ENCODE measurements at places on chromosomes 2 and 18.

DNA sequence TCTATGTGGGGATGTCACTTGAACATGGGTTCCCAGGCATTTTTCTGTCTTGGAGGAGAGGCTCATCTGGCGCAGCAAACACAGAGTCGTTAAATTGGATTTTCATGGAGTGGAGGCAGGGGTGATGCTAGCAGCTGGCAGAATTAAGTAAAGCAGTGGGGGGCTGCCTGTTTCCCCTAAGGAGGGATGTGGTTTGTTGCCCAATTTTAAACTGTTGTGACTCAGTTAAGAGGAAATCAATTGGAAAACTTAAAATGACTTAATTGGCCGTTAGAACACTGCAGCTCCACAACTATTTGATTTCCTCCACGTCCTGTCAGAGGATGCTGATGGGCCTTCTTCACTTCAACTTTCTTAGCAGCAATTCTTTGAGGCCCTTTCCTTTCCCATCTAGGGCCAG, 354.1 kb upstream of the ATP5MC3 start:
- no peak for DNase-seq

DNA sequence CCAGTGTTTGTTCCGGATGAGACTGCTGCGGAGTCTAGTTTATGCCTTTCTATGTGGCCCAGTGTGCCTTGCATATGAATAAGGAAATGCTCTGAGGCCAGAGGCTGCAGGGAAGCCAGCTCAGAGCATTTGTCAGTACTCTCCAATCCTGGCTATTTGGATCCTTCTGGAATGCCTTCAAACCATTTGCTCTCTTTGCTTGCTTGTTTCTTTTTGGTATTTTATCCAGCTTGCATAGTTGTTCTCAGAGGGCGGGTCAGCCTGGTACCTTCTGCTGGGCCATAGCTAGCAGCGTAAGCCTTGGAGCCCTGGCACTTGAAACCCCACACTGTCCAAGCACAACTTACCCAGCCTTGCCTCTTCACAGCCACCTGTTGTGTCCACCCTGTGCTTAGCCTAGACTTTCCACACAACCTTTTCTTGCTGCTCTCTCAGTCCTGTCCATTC, 20.5 kb downstream of the CENPO start:
- no peak for DNase-seq

GRCh38 chr2:165905269-165905668, 48.3 kb downstream of the TTC21B start:
- DNase-seq, result no peak

DNA sequence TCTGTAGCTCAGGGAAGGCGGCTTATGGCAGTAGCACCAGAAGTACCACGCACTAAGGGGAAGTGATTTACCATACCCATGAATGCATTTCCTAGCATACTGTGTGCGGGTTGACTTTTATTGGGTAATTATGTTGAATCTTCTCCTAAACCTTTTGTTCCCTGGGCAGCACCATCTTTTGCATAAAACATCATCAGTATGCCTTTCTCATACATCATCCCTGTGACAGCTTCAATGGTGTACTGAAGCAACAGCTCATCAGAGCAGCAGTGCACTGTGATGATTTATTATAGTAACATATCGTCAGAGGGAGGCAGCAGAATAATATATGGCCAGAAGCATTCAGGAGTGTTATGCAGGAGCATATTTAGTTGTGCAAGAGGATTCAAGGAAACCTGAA, 204.9 kb downstream of the CDH7 start:
- no peak for DNase-seq

GRCh38 chr2:173323371-173323770, 31.3 kb upstream of the CDCA7 start:
- DNase-seq, result no peak

DNA sequence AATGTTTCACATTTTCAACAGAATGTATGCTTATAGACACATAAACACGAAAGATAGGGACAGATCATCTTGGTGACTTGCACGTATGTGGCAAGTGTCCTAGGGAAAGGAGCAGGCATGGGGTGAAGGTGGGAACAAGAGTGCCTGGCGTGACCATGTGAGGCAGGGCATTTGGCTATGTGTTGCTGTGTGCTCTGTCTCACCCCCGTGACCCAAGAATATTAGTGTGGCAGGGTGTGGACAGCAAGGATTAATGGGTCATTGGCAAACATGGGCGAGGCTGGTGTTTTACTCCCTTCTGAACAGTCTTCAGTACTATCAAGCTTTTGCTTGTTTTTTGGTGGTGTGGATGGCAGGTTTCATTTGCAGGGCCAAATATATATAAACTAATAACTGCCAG, 1.3 kb upstream of the VWA3B start:
- DNase-seq, result no peak

- DNase-seq, result no peak
Observed at GRCh38 chr2:67848551-67849285, 214.1 kb downstream of the C1D start.

DNA sequence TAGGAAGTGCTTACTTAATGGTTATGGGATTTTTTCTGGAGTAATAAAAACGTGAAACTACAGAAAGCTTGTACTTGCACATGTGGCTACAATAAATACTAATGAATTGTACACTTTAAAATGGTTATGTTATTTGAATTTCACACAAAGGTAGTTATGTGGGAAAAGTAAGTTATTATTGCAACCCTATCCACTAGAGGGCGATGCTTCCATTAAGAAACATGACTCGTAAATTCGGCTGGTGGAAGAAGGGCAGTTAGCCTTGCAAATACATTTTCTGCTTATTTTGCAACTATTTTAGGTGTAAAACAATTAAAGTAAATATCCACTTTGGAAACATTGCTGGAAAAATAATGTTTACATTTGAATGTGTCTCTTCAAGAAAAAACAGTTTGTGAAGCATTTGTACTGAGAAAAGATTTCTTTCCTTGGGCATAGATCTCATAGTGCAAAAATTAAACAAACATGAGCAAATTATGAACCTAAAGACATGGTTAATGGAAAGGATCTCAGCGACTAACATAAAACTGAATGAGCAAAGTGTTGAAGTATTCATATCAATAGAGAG, 68.1 kb upstream of the CSRNP3 start:
- DNase-seq, result peak; percentile 56

GRCh38 chr2:23402205-23402740, 17.3 kb downstream of the KLHL29 start:
- DNase-seq, result no peak

- DNase-seq, result no peak
Observed at GRCh38 chr2:199779589-199779988, 71.4 kb downstream of the FTCDNL1 start.

- DNase-seq, result no peak
Observed at GRCh38 chr2:65294701-65295100, 67.1 kb downstream of the ACTR2 start.

DNA sequence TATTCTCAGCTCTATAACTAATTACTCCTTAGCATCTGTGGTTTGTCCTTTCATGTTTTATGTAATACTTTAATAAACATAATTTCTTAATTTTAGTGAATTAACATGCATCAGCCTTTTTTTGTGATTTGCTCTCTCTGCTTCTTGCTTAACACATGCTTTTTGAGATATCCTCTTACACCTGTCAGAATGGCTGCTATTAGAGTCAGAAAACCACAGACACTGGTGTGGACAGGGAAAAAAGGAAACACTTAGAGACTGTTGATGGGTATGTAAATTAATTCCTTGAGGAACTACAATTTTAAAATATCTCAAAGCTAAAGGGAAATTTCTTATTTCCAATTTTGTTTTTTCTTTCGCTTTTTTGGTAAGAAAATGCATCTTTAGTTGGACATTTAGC, 549.0 kb downstream of the ZNF804A start:
- DNase-seq, result no peak

GRCh38 chr18:27838225-27838624, 338.7 kb downstream of the CDH2 start:
- DNase-seq, result no peak

DNA sequence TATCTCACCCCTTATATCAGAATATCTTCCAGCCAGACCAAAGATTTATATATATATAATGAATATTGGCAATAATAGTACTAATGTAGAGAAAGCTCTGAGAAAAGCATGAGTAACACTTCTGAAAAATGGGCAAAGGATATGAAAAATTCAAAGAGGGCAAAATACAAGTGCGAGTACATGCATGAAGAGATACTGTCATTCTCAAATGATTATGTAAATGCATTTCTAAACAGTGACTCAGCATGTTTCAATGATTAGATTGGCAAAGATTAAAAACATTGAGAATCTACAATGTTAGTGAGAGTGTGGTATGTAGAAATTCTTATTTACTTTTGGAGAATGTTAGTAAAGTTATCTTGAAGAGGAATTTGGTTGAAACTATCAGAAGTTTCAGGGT, 118.3 kb upstream of the NEDD4L start:
- no peak for DNase-seq

DNA sequence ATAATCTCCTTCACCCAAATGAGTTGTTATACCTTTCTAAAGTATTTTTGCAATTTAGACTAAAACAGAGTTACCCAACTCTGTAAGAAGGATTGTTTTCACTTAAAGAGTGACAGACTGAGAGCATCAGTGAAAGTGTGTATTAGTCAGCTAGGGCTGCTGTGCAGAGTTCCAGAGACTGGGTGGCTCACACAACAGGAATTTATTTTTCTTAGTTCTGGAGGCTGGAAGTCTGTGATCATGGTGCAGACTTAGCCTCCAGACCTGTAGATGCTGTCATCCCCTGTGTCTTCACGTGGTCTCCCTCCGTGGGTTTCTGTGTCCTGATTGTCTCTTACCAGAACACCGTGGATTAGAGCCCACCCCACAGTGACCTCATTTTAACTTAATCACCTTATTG, 40.0 kb downstream of the BCL2L11 start:
- no peak for DNase-seq

GRCh38 chr2:3187467-3187866, 190.2 kb downstream of the EIPR1 start:
- no peak for DNase-seq

DNA sequence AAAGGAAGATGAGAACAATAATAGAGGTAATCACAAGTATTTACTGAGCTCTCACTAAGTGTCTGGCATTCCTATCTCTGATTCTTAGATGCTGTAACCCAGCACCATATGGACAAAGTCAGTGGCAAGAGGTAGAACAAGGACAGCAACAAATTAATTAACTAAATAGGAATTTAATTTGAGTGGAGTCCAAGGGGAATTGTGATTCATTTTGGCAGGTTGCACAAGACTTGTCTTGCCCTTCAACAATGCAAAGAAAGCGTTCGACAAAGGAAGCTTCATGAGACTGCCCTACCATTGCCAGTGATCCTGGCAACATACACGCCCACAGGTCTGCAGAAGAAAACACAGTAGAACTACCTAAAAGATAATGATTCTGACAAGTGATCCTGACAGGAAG, 221.6 kb downstream of the RBM43 start:
- no peak for DNase-seq

DNA sequence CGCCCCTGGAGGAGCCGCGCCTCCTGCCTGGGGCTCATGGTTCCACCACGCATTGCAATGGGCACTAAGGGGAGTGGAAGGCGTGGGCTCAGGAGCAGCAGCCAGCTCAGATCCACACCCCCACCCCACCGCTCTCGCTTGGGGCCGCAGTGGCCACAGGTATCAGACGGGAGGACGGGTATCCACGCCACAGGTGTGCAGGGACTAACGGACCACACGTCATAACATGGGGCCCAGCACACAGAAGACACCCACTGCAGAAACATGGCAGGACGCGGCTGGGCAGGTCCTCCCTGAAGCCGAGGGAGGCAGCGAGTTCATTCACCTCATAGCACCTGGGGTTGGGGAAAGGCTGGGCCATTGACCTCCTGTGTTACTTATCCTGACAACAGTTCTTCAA, 13.0 kb downstream of the HDAC4 start:
- DNase-seq, result no peak

GRCh38 chr2:12304564-12305171, 412.1 kb upstream of the TRIB2 start:
- no peak for DNase-seq

DNA sequence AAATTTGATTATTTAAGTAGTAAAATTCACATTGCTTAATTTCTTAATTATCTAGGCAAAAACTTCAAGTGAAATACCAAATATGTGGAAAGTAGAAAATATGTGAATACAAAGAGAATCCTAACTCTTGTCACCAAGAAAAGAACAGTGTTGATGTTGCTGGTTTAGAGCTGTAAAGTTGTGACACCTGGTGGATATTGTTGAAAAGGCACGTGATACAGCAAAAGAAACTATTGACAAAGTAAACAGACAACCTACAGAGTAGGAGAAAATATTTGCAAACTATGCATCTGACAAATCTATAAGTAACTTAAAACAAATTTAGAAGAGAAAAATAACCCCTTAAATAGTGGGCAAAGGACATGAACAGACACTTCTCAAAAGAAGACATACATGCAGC, 25.6 kb upstream of the ZC3H15 start:
- DNase-seq, result no peak

DNA sequence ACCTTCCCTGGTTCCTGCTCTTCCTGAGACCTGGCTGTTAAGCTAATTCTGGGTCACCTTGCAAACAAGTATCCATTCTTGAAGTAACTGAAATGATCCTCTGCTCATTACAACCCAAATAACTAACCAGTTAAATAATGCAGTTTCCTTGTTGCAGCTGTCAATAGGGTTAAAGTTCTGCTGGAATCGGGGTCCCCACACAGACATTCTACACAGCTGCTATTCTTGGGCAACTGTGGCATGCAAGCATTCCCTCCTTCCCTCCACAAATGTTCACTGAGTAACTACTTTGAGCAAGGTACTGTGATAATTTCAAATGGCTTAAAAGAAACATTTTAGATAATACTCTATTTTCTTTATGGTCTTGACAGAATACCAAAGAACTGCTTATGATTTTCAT, 17.1 kb downstream of the RBKS start:
- no peak for DNase-seq

DNA sequence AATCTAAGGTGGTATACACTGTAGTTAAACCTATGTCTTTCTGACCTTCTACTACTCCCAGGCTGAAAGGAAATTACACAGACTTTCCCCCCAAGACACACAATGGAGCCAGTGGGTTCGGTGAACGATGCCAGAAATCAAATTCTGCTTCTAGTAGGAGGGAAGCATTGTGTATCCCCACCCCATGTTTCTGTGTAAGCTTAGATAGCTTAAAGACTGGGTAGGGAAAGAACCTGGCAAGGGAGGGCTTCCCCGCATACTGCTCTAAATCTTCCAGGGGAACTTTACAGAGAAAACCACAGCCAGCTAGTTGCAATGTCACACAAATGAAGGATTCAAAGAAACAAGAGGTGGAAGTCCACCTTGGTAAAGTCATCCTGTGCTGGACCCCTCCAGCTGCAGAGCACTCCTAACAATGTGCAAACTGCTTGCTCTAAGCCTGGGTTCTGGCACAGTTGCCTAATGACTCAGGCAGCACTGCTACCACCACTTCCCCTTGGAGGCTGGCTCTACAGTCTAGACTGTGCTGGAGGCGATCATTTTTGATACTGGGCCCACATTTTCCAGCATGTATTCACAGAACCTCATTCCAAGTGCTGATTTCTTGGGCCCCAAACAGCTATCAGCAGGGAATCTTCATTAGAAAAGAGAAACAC, 47.5 kb downstream of the TRIB2 start:
- DNase-seq, result no peak

DNA sequence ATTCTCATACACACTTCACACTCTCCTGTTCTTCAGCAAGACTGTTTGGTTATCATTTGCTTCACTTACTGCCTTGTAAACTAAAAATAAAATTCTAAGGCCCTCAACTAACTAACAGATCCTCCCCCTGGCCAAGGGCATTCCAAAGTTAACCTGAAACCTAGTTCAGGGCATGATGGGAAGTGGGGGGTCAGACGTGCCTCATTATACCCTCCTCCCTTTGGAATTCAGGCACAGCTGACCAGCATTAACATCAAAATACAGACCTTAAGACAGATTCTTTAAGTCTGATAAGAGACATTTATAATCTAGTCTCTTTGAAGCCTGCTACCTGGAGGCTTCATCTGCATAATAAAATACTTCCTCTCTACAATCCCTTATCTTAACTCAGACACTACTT, 221.0 kb downstream of the NOL4 start:
- DNase-seq, result no peak

All from KBM-7 (cell line).